ENCODE measurements at places on chromosomes 11 and 22.

GRCh38 chr22:50269573-50269969, 609 bp downstream of the MAPK11 start:
- DNase-seq: no peak

DNA sequence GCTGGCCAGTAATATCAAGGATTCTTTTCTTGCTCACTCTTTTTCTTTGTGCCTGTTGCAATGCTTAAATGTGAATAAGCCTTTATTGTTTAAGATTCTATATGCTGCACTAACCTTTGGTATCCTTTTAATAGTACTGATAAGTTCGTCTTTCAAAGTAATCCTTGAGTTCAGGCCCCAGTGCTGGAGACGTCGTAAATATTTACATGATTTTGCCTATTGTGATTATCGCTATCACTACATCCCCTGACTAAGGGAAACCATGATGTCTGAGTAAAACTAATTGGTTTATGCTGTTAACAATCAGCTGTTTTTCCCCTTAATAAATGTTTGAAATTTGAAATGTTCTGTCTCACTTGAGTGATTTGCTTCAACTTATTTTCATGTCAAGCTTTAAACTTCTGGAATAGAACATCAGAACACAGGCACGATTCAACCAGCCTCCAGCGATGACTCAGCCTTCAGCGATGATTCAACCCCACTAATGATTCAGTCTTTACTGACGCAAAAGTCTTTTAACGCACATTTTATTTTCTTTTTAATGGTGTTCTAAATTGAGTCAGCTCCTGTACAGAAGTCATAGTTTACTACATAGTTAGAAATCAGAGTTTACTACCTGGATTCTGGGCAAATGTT, 3.9 kb downstream of the HTATIP2 start:
- DNase-seq: peak; percentile 39

DNA sequence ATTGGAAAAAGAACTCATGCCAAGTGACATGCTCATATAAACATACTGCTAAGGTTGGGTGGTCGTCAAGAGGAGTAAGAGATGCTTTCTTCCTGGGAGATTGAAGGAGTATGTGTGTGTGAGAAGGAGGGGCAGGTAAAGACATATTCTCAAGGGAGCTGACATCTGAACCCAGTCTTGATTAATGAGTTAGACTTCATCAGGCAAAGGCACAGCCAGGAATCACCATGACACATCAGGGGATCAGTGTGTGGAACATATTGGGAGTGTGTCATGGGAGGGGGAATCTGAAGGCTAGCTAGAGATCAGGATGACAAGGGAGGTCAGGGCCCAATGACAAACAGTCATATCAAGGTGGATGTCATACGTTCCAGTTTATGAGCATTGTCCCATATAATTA, 14.9 kb downstream of the CNTF start:
- DNase-seq: no peak

- no peak for DNase-seq
These were observed 20.6 kb upstream of the TLCD5 start for GRCh38 chr11:120304526-120304925.

DNA sequence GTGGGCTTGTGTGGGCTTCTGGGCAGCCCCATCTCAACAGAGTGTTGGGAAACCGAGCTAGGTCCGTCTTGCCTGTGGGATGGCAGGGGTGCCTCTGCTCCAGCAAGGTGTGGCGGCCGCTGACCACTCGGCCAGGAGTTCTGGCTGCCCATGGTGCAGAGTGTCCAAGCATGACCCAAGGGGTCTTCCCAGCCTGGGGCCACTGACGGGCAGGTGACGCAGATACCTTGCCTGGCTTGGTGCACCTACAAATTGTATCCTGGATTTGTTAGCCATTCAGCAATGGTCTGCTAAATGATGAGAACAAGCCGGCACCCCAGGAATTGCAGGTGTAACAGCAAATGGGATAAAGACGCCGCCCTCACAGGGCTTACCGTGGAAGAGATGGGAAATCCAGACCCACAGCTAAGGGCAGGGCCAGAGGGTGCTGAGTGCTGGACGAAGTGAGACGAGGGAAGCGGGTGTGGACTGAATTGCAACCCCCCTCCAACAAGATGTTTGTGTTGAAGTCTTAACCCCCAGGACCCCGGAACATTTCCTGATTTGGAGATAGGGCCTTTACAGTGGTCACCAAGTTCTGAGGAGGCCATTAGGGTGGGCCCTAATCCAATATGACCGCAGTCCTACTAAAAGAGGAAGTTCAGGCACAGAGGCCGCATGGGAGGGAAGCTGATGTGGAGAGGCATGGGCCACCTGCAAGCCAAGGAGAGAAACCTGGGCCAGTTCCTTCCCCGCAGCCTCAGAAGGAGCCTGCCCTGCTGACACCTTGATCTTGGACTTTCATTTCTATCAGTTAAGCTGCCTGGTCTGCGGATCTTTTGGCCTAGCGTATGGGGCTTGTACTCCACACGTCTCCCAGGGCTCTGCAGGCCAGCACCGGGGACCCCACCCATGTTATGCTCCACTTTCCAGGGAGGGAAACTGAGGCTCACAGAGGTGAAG, 45.2 kb upstream of the LINC01488 start:
- DNase-seq: no peak

DNA sequence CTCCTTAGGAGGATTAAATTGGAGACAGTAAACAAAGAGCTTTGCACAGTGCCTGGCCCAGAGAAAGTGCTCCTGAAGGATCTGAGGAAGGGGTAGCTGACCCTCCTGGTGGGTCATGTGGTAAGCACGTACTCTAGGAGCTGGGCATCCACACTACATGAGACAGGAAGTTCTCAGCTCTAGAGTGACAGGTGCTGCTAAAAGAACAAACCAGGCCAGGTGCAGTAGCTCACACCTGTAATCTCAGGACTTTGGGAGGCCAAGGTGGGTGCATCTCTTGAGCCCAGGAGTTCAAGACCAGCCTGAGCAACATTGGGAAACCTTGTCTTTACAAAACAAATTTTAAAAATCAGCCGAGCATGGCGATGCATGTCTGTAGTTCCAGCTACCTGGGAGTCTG, 13.1 kb downstream of the SLC43A1 start:
- no peak for DNase-seq

DNA sequence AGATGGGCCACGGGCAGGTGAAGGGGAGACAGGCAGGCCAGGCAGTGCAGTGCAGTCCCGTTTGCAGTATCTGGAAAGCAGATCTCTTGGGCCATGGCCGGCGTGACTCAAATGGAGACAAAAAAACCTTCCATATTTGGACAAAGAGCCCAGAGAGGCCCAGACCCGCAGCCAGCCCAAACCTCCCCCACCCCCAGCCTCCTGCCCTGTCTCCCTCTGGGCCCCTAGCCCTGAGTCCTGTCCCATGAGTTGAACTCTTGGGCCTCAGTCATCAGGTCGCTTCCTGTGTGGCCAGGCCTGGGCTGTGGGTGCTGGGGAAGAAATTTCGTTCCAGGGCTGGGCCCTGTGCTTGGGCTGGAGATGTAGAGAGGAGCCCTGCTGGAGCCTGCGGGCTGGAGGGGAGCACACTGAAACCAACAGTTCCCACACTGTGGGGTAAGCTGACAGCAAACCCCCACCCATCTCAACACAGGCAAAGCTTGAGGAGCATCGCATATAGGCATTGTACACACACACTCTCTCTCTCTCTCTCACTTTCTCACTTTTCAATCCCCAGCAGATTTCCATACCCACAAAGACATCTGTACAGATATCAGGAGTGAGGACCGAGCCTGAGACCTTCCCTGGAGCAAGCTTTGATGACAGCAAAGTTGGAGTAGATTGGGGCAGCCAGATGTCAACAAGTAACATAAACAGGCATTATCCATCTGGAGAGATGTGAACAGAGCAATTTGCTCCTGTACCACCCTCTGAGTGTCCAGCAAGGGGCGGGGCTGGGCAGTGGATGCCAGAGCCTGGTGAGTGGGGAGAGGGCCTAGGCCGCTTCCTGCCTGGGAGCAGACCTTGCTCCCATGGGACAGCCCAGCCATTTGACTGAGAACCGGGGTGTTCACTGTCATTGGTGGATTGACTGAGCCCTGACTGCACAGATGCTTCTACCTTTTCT, 17.2 kb downstream of the ARHGEF17 start:
- DNase-seq: peak; percentile 55

DNA sequence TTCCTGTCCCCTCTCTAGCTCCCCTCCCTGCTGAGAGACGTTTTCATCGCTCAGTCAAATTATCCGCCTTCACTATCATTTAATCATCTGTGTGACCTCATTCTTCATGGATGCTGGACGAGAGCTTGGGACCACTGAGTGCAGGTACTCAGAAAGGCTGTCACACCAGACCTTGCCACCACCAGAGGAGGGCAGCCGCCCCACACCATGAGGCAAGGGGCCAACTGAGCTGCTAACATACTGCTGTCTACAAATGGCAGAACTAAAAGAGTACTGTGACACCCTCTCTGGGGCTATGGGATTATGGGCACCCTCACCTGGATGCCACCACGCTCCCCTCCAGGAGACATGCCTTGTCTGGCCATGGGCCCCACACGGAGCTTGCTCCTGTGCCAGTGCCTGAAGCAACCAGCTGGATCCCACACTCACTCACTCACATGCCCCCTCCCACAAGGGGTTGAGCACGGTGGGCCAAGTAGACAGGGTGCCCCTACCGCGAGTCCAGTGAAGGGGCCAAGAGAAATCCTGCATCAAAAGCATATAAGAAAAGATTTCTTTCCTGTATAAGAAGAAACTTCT, 670.0 kb upstream of the CCDC90B start:
- no peak for DNase-seq

DNA sequence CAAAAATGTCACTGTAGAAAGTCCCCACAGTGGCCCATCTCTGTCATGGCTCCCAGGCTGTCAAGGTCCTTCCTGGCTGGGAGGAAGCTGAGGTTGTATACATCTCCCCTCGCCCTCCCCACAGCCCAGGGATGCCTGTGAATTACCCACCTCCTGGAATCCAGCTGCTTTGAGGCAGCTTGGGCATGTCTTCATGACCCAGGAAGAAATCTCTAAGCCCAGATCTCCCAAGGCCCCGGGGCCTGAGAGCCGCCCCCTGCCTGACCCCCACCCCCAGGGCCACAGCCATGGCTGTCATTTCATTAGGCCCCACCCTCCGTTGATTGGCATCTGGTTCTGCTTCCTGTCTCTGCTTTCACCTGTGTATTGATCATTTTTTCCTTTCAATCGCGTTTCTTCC, 207.5 kb downstream of the TBC1D22A start:
- no peak for DNase-seq

- no peak for DNase-seq
These were observed 29.1 kb upstream of the TP53I11 start for GRCh38 chr11:44979543-44980399.

GRCh38 chr11:79392161-79392560, 48.7 kb downstream of the TENM4 start:
- no peak for DNase-seq

GRCh38 chr11:44955015-44955738, 4.5 kb upstream of the TP53I11 start:
- DNase-seq: peak; percentile 68

- DNase-seq: no peak
These were observed 730.6 kb downstream of the FAM181B start for GRCh38 chr11:82003024-82003423.

GRCh38 chr11:92663539-92663938, 305.9 kb upstream of the MTNR1B start:
- DNase-seq: no peak

GRCh38 chr11:83437939-83438338, 151.8 kb upstream of the CCDC90B start:
- DNase-seq: no peak

DNA sequence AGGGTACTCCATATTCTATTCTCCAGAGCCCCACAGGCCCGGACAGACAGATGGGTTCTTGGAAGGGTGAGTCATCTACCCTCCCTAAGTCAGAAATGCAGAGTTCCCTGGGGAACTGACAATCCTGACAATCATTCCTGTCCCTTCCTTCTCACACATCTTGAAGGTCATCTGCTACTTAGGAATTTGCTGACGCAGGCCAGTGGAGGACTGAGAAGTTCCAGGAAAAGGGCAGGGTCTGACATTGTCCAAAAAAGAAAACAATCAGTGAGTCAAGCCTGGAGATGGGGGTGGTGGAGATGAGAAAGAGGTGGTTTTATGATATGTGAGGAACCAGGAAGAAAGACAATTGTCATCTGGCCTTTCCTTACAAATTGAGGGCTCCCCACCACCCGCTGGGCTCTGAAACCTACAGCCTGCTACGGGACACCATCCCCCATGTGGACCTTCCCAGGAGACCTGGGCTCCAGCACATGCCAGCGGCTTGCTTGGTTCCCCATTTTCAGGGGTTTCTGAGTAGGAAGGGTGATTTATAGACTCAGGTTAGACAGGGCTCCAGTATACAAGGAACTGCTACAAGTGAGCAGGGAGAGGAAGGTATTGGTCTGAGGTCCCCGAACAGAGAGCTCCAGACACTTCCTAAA, 12.9 kb downstream of the CD59 start:
- DNase-seq: no peak

GRCh38 chr11:64691543-64691942, 31.5 kb downstream of the NRXN2 start:
- DNase-seq: no peak

DNA sequence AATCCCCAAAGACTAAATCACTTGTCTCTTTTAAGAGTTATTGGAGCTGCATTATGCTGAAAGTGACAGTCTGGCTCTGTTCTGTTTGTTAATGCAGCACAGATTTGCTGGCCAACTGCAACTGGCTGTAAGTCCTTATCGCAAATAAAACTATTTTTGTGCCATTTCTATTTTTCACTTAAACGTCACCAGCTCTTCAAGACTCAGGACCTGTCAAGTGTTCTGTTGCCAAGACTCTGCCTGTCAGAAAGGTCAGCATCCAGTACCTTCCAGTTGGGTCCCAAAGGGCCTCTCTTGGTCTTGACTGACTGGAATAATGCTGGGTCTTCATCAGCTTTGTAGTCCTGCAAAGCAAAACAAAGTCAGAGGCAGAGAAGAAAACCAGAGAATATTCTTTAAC, 45.6 kb downstream of the PITPNB start:
- DNase-seq: no peak

- no peak for DNase-seq
These were observed 7.8 kb upstream of the NFAM1 start for GRCh38 chr22:42439821-42440674.

DNA sequence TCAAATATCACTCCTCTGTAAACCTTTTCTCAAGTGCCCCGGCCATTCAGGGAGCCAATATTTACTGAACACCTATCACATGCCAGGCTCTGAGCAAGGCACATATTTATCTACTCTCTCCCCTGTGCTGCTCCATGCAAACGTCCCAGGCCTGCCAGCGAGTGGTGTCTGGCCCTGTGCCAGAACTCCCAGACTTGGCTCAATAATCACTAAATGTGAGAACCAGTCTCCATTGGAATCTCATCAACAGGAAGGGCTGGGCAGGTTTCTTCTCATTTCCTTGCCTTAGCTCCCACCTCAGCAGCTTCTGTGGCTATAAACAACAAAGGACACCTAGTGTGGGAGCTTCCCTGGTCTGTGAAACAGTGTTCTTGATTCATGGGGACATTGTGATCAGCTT, 21.7 kb downstream of the RASSF10 start:
- peak; percentile 16 for DNase-seq

GRCh38 chr22:23227380-23227779, 47.1 kb downstream of the BCR start:
- DNase-seq: no peak

GRCh38 chr11:88377144-88377543, 39.6 kb upstream of the CTSC start:
- DNase-seq: no peak

Measured in BE2C (cell line).